ENCODE measurements at places on chromosomes 2 and 18.

DNA sequence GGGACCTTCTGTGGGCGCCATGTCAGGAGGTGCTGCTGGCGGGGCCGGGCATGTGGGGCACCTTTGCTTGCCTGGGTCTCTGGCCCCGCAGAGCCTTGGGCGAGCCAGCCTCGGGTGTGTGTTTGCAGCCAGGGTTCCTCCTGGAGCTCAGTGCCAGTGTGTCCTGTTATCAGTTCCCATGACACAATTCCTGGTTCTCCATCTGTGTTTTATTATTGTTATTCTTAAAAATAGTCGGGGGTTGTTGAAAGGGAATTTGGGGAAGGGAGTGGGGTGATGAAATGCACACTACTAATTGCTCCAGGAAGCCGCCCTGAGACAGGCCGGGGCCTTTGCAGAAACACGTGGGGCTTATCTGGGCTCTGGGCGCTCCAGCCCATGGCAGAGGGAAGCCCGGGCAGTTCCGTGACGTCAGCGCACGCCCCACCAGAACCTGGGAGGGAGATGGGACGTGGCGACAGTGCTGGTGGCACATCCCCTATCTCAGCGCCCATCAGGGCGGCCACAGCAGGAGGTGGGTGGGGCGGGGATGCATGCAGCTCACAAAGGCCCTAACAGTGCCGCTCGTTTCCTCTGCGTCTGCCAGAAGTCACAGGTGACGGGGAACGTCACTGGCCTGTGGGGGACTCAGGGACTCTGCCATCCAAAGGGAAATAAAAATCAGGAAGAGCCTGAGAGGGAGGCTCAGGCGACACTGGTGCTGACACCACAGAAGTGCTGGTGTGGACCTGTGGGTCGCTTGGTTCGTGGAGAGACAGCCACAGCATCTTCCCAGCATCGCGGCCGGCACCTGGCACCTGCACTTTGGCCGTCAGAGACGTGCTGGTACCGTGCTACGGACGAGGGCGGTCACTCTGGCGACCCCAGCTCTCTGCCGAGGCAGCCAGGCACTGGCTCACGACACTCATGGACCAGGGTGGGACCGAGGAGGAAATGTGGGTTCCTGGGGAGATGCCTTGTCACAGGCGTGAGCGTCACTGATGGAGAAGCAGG lies 131.0 kb downstream of the NFATC1 start:
- peak overlapping the region; percentile 41 for H3K27ac ChIP-seq
- no peaks in the 10 kb centered on the region for H3K27me3 ChIP-seq
- peaks cover 12% of the 10 kb centered on the region for H3K36me3 ChIP-seq
- DNase-seq, result peak; percentile 49
- H3K4me1 ChIP-seq, result peaks cover 11% of the 10 kb centered on the region

DNA sequence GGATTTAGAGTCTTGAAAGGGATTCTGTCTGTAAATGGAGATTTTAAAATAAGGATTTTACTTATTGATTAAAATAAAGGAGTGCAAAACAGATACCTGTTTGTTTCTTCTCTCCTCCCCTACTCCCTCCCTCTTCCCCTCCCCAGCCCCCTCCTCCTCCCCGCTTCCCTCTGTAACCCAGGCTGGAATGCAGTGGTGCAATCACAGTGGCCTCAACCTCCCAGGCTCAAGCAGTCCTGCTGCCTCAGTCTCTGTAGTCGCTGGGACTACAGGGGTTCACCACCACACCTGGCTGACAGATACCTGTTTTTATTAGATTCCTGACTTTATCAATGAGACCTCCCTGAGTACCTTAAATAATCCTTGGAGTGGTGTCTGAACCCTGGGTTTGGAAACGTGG lies 57.1 kb downstream of the OXER1 start:
- no peak for DNase-seq
- H3K4me1 ChIP-seq, result no peaks in the 10 kb centered on the region
- H3K4me3 ChIP-seq, result no peak overlapping the region
- H3K36me3 ChIP-seq, result no peaks in the 10 kb centered on the region

DNA sequence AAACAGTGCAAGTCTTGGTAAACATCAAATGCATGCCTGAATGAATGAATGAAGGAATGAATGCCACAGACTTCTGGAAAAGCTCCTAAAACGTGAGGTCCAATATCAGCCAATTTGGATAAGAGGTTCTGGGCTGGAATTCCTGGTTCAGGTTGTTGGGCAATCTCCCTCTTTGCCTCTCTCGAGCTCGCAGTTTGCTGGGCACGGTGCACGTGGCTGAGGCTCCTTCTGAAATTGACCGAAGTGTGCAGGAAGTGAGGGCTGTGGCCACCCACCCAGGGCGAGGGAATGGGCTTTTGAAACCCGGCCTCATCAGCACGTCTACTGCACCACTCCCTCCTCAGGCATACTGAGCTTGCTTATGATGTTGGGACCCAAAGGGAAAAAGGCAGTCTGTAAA lies 288.8 kb upstream of the HS6ST1 start:
- no peaks in the 10 kb centered on the region for H3K36me3 ChIP-seq
- DNase-seq, result no peak
- H3K27ac ChIP-seq, result no peak overlapping the region
- no peaks in the 10 kb centered on the region for H3K27me3 ChIP-seq
- no peaks in the 10 kb centered on the region for H3K4me1 ChIP-seq

DNA sequence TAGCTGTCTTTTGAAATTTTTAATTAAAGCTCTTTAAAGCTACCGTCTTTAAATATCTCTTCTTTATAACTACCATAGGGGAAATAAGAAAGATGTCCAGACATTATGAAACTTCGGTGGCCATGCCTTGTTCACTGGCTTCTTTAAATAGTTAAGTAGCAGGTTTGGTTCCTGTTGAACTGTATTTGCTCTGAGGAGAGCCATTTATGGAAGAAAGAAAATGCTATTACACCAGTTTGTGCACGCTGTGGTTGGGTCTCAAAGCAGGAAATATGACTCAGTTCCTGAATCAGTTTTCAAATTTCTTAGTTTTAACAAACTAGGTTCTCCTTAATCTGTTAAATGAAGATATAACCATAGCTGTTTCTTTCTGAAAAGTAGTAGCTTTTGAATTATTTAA lies 12.2 kb downstream of the ARPC2 start:
- no peak for DNase-seq
- H3K27me3 ChIP-seq, result no peaks in the 10 kb centered on the region
- H3K27ac ChIP-seq, result peak overlapping the region; percentile 3
- peaks cover 11% of the 10 kb centered on the region for H3K36me3 ChIP-seq
